ENCODE measurements at places on chromosomes 11 and 22.

- DNase-seq = no peak
Measured at GRCh38 chr11:122578171-122578825, 77.2 kb upstream of the UBASH3B start.

GRCh38 chr11:111878385-111878848 is 548 bp downstream of the FDXACB1 start:
- no peak for DNase-seq

- DNase-seq = no peak
Measured at GRCh38 chr11:68383976-68384501, 71.6 kb downstream of the LRP5 start.

GRCh38 chr11:10743354-10744000 is 7.6 kb upstream of the CTR9 start:
- DNase-seq = no peak

- DNase-seq = no peak
Measured at GRCh38 chr11:129457321-129457720, 81.7 kb downstream of the BARX2 start.

- no peak for DNase-seq
Measured at GRCh38 chr11:10926801-10927211, 69.0 kb upstream of the ZBED5 start.

GRCh38 chr11:59673291-59673690 is 4.5 kb upstream of the PATL1 start:
- no peak for DNase-seq

GRCh38 chr11:75453916-75454655 is 21.1 kb upstream of the KLHL35 start:
- DNase-seq = no peak

DNA sequence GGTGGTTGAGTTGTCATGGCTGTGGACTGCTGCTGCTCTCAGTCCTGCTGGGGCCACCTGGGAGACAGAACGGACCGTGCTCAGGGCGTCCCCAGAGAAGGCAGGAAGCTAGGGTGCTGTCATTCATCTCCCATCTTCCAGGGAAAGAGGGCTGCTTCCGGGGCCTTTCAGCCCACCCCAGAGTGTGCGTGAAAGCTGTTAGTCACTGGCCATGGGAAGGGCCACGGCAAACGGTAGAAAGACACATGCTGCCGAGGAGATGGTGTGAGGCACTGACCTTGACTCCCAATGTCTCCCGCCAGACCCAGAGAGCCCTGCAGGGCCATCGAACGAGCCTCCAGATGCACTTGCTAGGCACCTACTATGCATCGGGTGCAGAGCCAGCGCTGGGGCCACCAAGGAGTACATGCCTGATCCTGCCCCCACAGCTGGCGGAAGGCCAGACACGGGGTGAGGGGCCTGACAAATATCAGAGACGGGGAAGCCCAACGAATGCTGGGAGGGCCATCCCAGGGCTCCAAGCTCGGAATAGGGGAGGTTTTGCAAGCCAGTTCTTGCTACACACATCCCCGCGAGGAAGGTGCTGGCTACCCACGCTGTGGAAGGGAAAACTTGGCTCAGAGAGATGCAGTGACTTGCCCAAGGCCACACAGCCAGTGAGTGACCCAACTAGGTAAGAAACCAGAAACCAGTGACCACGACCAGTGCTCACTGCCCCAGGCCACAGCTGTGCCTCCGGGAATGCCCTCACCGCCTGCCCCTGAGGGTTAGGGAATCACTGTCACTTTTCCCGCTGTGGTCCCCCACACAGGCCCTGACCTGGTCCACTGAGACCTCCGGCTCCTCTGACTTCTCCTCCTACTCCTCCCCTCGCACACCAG is 10.1 kb downstream of the RAC2 start:
- no peak for DNase-seq

GRCh38 chr22:19805821-19806212 is 45.2 kb downstream of the TBX1 start:
- DNase-seq = no peak

- no peak for DNase-seq
Measured at GRCh38 chr11:27934830-27935145, 173.2 kb downstream of the KIF18A start.

DNA sequence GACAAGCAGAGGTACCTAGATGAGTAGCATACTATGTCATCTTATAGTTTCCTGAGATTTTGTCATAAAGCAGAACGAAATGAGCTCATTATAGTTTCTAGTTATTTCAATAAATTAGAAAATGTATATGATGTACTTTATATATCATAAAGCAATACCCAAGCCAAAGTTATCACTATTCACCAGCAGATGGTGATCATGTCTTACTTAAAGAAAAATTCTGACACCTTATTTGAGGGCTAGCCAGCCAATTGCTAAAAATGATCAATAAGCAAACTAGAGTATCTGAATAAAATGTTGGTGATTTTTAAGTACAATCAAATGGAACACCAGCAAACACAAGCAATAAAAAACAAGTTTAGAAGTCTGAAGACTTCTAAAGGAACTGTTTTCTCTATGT is 44.1 kb downstream of the RSF1 start:
- no peak for DNase-seq

GRCh38 chr11:95547186-95547585 is 242.4 kb downstream of the FAM76B start:
- no peak for DNase-seq

- no peak for DNase-seq
Measured at GRCh38 chr11:125157118-125157733, 7.3 kb upstream of the PKNOX2 start.

DNA sequence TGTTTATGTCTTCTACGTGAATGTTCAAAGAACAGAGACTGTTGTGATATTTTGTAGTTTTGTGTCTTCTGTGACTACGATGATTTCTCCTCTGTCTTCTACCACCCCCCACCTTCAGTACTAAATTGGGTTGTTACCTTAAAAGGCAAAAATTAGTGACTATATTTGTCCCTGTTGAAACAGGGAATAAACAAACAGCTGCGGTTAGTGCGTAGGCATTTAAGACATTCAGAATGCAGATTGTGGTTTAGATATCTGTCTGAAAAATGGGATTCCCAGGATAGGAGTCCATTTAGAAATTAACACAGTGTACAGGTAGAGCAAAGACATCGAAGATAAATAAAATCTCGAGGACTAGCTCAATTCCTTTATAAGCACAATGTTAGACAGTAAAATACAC is 15.6 kb upstream of the ARHGAP42 start:
- DNase-seq = no peak

DNA sequence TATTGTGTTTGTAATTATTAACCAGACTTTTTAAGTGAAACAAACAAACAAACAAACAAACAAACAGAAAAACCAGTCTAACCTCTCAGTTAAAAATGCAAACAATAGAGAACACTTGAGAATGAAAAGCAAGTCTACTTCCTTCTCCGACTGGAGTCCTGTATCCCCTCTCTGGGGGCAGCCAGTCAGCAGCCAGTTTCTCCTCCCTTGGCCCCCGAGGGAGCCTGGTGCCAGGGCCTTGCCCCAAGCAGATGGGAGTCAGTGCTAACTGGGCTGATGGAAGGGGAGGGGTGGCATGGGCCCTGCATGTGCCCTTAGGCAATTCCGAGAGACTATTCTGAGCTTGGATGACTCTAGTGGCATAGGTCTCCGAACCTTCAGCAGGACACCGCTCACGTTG is 137.2 kb downstream of the GRIK4 start:
- DNase-seq = no peak

- no peak for DNase-seq
Measured at GRCh38 chr11:80532633-80533232, 1091.9 kb upstream of the TENM4 start.

DNA sequence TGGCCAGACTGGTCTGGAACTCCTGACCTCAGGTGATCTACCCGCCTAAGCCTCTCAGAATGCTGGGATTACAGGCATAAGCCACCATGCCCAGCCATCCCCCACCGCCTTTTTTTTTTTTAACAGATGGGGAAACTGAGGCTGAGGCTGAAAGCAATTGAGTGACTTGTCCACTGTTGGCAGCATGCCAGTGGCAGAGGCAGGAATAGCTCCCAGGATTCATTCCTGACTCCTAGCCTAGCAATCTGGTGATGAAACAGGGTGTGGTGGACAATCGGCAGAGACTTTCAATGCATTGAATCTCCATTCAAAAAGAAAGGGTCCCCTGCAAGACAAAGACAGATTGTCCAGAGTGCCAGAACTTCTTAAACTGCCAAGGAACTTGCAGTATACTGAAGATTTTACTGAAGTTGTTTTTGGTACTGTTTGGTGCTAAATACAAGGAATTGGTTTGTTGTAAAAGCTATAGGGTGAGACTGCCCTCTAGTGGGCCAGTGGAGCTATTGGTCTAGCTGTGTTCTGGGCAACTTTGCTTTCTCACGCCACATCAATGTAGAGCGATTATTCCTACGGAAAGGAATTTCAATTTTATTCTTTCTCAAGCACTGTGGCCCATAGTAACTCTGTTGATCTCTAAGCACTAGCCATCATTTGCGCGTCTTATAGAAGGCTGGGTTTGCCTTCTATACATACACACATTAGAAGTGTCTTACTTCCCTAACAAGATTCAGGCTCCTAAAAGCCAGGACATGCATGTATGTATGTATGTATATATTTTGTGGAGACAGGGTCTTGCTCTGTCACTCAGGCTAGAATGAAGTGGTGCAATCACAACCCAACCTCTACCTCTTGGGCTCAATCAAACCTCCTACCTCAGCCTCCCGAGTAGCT is 21.0 kb downstream of the C22orf31 start:
- no peak for DNase-seq

- no peak for DNase-seq
Measured at GRCh38 chr11:73258104-73259035, 13.8 kb upstream of the P2RY6 start.

GRCh38 chr22:45526768-45527360 is 24.2 kb downstream of the FBLN1 start:
- no peak for DNase-seq

DNA sequence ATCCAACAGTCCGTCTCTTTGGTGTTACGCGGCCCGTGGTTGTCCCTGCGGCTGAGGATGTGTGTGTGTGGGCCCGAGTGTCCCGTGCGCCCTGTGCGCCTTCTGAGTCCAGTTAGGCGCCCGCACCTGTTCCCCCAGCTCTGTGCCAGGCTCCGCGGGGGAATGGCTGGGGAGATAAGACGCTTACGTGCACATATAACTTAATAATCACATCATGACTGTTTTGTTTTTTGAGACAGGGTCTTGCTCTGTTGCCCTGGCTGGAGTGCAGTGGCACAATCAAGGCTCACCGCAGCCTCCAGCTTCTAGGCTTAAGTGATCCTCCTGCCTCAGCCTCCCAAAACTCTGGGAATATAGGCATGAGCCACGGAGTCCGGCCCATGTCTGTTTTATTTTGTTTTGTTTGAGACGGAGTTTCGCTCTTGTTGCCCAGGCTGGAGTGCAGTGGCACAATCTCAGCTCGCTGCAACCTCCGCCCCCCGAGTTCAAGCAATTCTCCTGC is 817 bp downstream of the ARL2 start:
- no peak for DNase-seq

GRCh38 chr11:71990701-71991100 is 8.0 kb upstream of the IL18BP start:
- no peak for DNase-seq

- no peak for DNase-seq
Measured at GRCh38 chr11:128219731-128220120, 367.6 kb downstream of the ETS1 start.

DNA sequence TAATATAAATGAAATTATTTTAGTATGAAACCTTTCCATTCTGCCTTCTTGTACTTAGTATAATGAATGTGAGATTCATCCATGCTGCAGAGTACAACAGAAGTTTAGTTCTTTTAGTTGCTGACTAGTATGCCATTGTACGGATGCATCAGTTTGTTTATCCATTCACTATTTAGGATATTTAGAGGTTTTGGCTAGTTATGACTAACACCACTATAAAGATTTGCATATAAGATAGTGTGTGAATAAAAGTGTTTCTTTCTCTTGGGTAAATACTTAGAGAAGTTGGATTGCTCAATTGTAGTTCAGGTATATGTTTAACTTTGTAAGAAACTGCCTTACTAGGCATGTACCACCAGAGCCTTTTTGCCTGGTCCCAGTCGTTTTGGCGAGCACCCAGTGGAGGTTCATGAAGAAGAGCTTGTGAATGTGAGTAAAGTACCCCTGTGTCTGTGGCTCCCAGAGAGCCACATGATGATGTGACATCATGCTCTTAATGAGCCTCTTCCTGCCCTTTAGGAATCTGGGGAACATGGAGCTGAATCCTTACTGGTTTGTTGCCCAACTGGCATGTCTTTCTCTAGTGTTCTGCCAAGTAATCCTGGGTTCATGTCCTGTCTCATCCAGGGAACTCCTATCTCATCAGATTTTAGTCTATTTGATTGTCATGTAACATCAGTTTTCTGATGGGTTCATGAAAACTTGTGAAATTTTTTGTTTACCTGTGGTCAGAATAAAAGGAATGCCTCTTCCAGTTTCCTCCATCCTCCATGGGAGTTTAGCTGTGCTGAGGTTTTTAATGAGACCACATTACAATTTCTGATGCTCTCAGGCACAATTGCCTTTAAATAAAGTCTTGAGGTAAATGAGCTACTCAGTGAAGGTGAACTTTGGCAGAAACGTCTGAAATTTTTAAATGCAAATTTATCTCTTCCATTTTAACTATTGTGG is 234.8 kb downstream of the CASP12 start:
- no peak for DNase-seq

GRCh38 chr11:61679893-61680621 is at the start of gene DAGLA:
Gene DAGLA (plus strand): TSS chr11:61680391. CDS start chr11:61720156, 39,765 bp downstream.
- no peak for DNase-seq

GRCh38 chr22:45882881-45883810 is 93.8 kb downstream of the WNT7B start:
- no peak for DNase-seq

DNA sequence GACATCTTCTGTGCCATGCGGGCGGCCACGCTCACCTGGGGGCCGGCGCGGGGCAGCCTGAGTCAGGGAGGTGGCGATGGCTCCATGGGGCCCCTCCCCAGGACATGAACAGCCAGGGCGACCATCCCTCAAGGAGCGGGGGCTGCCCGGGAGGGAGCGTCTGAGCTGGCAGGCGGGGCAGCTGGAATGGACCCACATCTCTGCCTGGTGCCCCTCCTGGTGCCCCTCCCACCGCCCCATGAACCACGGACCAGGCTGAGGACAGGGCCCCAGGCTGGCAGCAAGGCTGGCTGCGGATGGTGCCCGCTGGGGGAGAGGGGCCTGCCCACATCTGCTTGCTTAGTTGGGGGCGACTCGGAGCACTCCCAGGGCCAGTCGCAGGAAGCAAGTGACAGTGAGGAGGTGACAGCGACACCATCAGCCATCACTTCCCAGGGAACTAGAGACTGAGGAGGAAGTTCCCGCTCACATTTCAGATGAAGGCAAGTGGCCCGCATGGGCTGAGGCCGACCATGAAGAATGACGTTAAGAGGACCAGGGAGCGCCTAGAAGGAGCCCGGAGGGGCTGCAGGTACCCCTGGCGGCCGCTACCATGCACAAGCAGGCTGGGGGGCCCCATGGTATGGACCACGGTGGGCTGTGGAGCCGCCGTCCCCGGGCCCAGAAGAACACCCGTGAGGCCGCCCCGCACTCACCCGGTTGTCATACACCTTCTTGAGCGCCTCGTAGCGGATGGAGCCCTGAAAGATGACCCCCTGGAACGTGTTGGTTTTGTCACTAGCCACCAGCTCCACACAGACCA is 37.3 kb downstream of the KIAA0930 start:
- no peak for DNase-seq

DNA sequence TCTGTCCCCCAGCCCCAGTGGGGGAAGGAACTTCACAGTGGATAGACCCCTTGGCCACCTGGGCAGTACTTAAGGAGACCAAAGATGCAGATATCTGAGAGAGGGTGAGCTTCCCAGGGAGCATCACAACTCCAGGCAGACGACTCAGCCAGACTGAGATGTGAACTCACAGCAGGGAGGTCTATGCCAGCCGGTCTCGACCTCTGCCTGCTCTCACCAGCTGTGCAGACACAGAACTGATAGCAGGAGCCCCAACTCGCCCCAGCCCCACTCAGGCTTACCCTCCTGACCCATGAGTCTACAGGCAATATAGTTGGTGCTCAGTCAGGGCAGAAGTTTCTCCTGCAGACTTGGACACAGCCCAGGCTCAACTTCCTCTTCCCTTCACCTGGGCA is 29.7 kb upstream of the ACCSL start:
- DNase-seq = no peak

All from NCI-H1436 treated with DMSO at 0.1 percent for 48 hours (cell line).